ENCODE measurements at places on chromosomes 3 and 15.

GRCh38 chr15:93165734-93166470, 76.9 kb upstream of the RGMA start:
- no peak for DNase-seq

DNA sequence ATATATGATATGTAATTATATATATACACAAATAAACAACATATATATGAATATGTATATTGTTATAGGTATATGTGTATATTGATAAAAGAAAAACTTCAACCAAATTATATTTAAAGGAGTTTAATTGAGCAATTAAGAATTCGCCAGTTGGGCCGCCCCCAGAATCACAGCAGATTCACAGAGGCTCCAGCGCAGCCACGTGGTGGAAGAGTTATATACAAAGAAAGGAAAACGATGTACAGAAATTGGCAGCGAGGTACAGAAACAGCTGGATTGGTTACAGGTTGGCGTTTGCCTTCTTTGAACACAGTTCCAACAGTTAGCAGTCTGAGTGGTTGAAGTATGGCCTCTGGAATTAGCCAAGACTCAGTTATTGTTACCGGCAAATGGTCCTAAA, 137.3 kb upstream of the SLC24A5 start:
- no peak for DNase-seq

- DNase-seq: peak; percentile 92
These were observed 30.9 kb downstream of the DAG1 start for GRCh38 chr3:49500732-49501609.

- DNase-seq: peak; percentile 57
These were observed 1.8 kb downstream of the LMCD1 start for GRCh38 chr3:8503461-8503860.

- peak; percentile 61 for DNase-seq
These were observed 65.3 kb downstream of the KLF13 start for GRCh38 chr15:31391687-31392671.

- DNase-seq: peak; percentile 31
These were observed 183.9 kb downstream of the TPRG1 start for GRCh38 chr3:189355481-189356201.

DNA sequence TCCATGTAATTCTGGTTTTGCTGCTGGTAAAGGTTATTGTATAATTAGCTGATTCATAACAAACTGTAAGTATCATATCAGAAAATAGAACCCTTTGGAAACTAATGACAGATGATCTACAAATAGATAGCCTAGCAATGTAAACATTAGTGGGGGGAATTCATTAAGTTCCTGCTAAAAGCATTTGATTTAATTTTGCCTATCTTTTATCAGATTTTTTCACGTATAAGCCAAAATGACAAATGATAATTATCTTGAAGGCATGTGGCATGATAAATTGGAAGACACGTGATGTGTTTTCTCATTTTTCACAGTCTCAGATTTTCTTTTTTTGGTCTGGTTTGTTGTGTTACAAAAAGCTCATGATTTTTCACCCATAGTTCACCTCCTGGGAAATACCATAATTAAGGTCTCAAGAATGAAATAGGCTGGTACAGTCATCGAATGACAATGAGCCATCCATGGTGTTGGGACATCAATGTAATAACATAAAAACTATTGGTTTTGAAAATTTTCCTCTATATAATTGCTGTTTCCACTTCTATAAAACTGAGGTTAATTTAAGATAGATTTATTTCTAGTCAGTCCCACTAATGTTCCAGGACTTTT, 325.9 kb upstream of the TBL1XR1 start:
- no peak for DNase-seq

DNA sequence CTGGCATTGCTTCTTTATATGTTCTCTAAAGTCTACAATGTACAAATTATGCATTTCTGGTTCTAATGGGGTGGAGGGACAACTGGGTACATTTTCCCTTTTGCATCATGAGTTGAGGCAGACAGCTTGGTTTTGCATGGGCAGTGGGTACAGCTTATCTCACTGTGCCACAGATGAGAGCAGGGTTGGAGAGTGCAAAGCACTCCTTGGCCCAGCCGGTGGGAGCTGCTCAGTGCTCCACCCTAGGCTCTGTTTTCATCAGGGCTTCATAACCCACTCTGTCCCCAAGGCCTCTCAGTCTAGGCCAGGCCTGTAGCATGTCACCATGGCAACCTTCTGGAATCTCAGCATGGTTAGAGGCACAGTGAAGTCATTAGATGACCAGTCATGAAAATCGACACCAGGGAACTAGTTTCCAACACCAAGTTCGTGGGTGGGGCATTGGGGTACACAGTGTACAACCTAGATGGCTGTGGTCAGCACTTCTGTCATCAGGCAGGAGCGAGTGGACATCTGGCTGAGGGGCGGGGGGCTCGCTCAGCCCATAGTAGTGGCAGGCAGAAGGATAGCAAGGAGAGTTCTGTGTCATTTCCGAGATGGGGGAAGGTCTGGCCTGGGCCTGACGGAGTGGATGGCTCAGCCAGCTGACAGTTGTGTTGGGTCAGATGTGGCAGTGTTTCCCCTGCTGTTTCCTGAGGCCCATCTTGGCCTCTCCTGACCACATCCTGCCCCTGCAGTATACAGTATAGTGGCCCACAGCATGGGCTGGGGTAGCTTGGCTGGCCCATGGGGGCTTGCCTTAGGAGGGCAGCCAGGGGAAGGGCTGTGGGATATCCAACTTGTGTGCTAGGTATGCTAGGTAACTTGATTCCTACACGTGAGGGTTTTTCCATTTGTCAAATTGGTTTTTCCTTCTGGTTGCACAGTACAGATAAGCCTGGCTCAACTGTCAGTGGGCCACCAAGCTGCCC, 75.7 kb upstream of the PRR23C start:
- peak; percentile 20 for DNase-seq

Data from A549 (cell line).